Kidney tubule cell (primary cell): ENCODE measurements at places on chromosomes 6 and 20.

GRCh38 chr20:21981597-21982344 is 276.3 kb downstream of the PAX1 start:
- no peak for DNase-seq

GRCh38 chr6:143276436-143276835 is 174.1 kb downstream of the ADAT2 start:
- no peak for DNase-seq

DNA sequence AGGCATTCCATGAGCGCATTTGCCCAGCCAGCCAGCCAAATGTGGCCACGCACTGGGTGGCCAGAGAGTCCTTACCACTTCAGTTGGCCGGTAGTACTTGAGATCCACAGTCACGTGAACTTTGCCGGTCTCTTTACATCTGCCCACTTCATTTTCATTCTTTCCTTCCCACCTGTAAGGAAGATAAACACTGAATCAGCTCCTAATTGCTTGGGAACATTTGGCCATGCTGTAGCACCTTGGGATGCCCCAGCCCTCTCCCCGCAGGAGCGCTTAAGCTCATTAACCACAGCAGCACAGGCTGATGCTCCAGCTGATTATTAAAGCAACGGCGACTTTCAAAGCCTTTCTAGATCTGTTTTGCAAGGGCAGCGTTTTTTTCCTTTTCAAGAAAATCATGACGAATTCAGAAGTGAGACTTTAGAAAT is 116.6 kb downstream of the FOXC1 start:
- no peak for DNase-seq

DNA sequence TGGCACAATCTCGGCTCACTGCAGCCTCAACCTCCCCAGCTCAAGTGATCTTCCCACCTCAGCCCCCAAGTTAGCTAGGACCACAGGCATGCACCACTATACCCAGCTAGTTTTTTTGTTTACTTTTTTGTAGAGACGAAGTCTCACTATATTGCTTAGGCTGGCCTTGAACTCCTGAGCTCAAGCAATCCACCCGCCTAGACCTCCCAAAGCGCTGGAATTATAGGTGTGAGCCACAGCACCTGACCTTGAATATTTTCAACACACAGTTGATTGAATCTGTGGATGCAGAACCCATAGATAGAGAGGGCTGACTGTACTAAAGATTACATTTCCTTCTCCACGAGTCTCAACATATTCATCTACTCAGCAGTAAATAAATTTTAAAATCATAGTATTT is 15.6 kb downstream of the CDK19 start:
- DNase-seq = no peak

DNA sequence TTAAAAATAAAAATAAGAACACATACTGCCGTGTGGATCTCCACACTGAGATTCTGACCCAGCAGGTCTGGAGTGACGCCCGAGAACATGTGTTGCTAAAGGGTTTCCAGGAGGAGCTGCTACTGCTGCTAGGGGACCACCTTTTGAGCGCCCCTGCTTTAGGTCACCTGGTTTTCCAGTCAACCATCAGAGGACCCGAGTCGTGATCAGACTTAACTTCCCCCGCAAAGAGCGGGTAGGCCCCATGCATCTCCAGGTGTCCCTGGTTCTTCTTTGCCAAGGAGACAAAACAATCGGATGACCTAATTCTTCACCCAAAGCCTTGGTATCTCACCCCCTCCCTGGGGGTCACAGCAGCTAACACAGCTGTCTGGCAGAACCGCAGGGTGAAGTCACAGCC is 51.1 kb upstream of the STX16 start:
- DNase-seq = no peak

DNA sequence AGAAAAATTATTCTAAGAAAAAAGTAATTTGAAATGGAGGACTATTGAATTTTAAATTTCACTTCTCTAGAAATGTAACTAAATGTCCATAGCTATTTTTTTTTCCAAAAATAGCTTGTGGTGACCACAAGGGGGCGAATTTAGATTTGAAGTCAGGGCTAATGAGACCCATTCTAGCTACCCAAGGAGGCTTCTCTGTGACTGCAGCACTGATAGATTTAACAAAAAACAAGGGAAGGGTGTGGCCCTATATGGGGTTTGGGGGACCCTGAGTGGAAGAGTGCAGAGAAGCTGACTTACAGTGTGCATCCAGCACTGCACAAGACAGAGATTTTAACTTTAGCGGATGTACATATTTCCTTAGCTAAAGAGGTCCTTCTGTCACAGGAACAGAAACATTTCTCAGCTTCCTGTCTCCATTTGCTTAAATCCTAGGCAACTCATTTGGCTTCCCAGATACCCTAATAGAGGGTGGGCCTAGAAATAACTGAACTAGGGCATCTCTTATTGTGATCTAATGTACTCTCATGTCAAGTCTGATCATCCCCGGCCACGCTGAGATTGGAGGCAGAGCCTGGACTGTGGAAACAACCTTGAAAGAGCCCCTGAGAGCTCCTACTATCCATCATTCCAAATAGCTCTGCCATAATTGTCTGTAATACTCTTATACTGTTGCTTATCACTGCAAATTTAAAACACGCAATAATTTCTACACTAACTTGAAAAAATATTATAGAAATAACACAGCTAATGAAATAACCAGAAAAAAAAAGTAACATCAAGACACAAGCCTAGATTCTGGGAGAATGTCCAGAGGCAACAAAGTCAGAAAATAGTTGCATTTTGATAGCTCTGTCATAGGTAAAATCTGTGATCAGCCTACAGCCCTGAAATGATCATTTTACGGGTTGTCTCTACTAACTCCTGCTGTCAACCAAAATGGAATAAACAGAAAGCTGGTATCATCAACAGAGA is 93.6 kb downstream of the SNAP91 start:
- DNase-seq = peak; percentile 37

- peak; percentile 31 for DNase-seq
Observed at GRCh38 chr6:163381118-163381756, 33.3 kb upstream of the QKI start.

DNA sequence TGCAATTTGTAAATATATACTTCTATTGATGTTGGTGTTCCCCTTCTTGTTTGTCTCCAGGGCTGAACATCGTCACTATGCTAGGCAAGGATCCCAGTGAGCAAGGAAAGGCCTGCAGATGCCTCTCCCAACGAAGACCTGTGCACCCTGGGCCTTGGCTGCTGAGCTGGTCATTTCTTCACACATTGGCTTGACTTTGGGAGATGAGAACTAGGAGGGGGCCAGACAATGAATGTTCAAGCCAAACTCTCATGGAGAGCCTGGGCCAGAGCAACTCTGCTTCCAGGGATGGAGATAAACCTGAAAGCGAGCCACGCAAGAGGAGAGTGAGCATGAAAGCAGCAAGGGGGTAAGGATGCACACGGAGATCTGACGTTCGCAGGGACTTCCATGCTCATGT is 104.0 kb downstream of the CLIC5 start:
- no peak for DNase-seq

GRCh38 chr20:50560867-50561266 is 50.7 kb downstream of the PTPN1 start:
- no peak for DNase-seq

- no peak for DNase-seq
Observed at GRCh38 chr20:44224637-44225036, 14.1 kb upstream of the OSER1 start.

GRCh38 chr20:44358776-44359175 is 3.3 kb downstream of the HNF4A start:
- no peak for DNase-seq

DNA sequence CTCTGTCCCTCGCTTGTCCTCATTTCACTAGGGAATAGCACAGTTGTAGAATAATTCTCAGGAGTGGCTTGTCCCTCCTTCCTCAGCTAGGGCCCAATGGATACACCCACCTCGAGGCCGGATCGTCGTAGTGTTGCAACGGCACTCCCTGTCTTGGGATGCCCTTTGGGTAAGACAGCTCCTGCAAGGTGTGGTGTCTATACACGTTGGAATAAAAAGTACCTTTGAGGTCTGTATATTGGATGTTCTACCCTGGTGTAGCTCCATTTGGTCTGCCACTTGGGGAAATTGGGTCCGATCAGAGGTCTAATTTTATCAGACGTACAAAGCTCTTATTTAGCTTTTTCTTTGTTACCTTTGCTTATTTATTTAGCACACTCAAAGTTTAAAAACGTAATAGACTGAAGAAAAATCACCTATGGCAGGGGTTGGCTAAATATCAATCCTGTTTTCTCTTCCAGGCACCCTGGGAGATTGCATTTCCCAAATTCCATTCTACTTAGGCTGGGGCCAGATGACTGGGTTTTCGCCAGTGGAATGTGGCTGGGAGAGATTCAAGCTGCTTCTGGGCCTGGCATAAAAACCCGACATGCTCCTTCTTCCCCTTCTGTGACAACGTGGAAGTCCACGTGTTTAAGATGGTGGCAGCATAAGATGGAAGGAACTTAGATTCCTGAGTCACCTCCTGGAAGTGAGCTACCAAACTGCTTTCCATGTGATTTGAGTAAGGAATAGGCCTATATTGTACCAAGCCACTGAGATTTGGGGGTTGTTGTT is 82.3 kb upstream of the CD83 start:
- peak; percentile 98 for DNase-seq

- no peak for DNase-seq
Observed at GRCh38 chr6:11931296-11932035, 80.6 kb upstream of the HIVEP1 start.

GRCh38 chr20:53087037-53087777 is 115.0 kb downstream of the TSHZ2 start:
- DNase-seq = no peak

- no peak for DNase-seq
Observed at GRCh38 chr6:31922942-31923341, 4.6 kb upstream of the C2 start.

- DNase-seq = no peak
Observed at GRCh38 chr20:59749301-59749700, 145.0 kb downstream of the PHACTR3 start.

GRCh38 chr6:35698858-35699257 is 10.1 kb upstream of the FKBP5 start:
- no peak for DNase-seq

DNA sequence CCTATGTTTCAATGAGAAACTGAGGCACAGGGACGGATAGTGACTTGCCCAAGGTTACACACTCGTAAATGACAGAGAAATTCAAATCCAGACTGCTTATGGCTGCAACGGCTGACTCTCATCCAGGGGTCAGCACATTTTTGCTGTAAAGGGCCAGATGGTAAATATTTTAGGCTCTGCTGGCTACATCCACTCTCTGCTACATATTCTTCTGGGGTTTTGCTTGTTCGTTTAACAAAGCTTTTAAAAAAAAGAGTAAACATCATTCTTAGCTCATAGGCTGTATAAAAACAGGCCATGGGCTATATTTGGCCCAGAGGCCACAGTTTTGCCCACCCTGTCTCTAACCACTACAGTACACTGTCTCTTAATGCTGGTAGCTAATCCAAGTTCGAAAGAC is 103.4 kb downstream of the PREX1 start:
- DNase-seq = no peak

- DNase-seq = no peak
Observed at GRCh38 chr6:161354276-161354840, 80.5 kb upstream of the AGPAT4 start.

GRCh38 chr20:41900201-41900691 is 282.1 kb upstream of the CHD6 start:
- no peak for DNase-seq

GRCh38 chr6:131813991-131814390 is 6.2 kb downstream of the ENPP1 start:
- DNase-seq = no peak

DNA sequence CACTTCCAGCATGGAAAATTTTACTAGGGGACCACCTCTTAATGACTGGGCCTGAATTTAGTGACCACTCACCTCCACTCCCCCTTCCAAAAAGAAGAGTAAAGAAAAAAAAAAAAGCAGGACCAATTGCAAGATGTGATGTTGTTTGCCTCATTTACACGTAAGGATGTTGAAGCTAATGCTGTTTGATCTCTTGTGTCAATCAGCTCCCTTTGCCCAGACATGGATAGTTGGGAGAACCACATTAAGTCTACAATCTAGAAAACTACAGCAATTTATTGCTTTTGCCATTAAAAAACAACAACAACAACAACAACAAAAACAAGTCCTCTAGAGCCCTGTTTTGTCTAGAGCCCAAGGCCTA is 11.0 kb upstream of the DSTN start:
- DNase-seq = no peak

- DNase-seq = peak; percentile 69
Observed at GRCh38 chr6:91659891-91660290, 1073.0 kb upstream of the MAP3K7 start.

GRCh38 chr20:56733967-56734366 is 104.9 kb downstream of the TFAP2C start:
- DNase-seq = no peak

- DNase-seq = peak; percentile 47
Observed at GRCh38 chr6:26306232-26306631, 58.8 kb upstream of the BTN3A2 start.

- DNase-seq = no peak
Observed at GRCh38 chr20:57020364-57020763, 246.1 kb downstream of the BMP7 start.

- no peak for DNase-seq
Observed at GRCh38 chr6:5241252-5241651, 19.5 kb downstream of the LYRM4 start.

- DNase-seq = peak; percentile 54
Observed at GRCh38 chr6:129853996-129854711, 7.0 kb downstream of the TMEM244 start.

- no peak for DNase-seq
Observed at GRCh38 chr6:136696783-136697364, 95.4 kb downstream of the MAP3K5 start.

GRCh38 chr6:56072856-56073255 is 174.5 kb downstream of the COL21A1 start:
- DNase-seq = no peak

DNA sequence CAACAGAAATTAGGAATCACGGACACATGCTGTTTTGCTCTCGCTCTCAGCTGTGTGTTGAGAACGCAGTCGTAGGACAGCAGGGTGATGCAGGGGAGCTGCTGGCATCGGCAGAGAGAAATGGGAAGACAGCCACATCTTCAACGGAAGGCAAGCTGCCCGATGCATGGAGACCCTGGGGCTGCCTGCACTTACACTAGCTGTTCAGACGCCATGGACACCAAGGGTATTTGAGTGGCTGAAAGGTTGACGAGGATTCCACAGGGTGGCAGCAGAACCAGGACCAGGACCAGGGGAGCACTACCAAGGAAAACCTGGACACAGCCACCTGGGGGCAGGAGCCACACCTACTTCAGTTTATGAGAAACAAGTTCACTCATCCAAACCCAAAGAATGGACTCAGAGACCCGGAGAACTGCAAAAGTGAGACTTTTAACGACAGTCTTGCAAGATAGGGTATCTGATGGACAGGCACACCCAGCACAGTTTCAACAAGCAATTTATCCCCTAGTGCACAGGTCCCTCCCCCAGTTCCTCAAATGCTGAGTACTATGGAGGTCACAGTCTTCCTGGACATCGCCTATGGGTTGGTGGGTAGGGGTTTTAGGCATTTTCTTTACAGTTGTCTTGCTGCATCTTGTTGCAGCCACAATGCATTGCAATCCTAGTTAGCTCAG is 56.3 kb upstream of the ENTPD6 start:
- DNase-seq = no peak
